ENCODE measurements at places on chromosomes 12 and 14.

GRCh38 chr12:120234643-120235368, 30.7 kb downstream of the PXN start:
- DNase-seq: no peak

GRCh38 chr14:104460791-104461651, 118.5 kb upstream of the C14orf180 start:
- no peak for DNase-seq

DNA sequence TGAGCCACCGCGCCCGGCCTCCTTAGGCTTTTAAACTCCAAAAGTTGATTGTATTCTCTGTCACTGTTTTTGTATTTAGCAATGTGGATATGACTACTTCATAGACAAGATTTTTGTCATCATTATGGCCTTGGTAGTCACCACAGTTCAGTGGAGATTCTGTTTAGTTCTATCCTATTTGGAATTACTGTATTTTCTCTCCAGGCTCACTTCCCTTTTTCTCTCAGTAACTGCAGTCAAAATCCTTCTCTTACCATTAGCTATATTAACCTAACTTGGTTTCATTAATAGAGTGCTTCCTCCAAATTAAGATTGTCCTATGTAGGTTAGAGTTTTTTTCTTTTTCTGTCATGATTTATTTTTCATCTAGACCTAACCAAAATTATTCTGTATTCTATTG, 283.9 kb downstream of the TMTC2 start:
- DNase-seq: no peak

GRCh38 chr12:1719139-1719538, 28.3 kb downstream of the ADIPOR2 start:
- no peak for DNase-seq

- DNase-seq: no peak
These were observed 13.9 kb downstream of the MYL2 start for GRCh38 chr12:110906516-110906915.

DNA sequence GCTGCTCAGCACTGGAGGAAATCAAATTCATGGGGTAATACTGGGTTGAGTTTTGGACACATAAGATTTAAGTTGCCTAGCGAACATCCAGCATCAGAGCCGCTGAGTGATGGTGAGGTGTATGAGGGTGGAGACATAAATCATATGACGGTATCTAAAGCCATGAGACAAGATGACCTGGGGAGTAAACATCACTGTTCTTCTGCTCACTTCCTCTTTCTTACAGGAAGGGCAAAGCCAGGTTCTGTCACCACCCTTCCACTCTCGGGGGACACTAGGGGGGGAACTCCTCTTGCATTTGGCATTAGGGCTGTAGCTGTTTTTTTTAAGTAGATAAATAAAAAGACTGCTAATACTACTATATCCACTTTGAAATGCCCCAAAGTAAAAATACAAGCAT, 24.0 kb downstream of the PRDM4 start:
- no peak for DNase-seq

- DNase-seq: no peak
These were observed 3.6 kb upstream of the DNAJC22 start for GRCh38 chr12:49342914-49343731.
